ENCODE measurements at places on chromosomes 3 and 15.
A peak's percentile ranks its signal among the peaks of the same experiment; 100 is the strongest.

- DNase-seq = no peak
These were observed 1008.8 kb downstream of the ROBO2 start for GRCh38 chr3:78048698-78049097.

GRCh38 chr15:51335538-51336410 lies 2.6 kb downstream of the CYP19A1 start:
- peak; percentile 30 for DNase-seq

GRCh38 chr3:57065588-57065987 lies 5.1 kb downstream of the SPATA12 start:
- peak; percentile 40 for DNase-seq

DNA sequence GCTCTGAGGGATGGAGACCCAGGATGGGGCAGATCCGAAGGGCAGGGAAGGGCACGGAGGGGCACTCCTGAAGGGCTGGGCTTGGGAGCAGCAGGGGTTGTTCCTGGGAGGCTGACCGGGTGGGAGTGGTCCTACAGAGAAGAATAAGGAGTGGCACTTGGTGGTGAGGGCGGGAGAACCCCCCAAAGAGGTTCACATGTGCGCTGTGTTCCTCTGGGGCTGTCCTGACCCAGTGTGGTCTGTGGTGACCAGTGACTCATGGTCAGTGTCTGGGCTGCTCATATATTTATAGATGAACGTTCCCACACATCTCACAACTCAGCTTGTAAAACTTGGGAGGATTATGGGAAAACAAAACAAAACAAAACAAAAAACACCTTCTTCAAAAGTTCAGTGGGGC lies 10.0 kb downstream of the TRPM1 start:
- peak; percentile 11 for DNase-seq

GRCh38 chr15:60228101-60228500 lies 169.7 kb downstream of the ANXA2 start:
- DNase-seq = no peak

DNA sequence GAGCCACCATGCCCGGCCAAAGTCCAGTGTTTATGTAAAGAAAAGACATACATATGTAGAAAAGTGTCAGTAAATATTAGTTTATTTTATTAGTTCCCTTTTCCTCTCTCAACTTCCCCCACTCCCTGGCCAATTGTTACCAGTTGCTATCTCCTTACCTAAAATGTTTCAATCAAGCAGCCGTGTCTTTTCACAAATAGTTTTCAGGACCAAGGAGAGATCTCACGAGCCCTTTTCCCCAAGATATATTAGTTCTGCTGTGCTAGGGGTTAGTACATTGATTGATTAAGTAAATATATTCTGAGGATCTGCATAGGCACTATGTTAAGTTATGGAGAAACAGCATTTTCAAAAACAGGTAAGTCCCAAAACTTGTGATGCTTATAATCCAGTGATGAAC lies 87.4 kb downstream of the ZIC4 start:
- DNase-seq = no peak

GRCh38 chr3:197224034-197224444 lies 74.4 kb downstream of the DLG1 start:
- DNase-seq = peak; percentile 64

DNA sequence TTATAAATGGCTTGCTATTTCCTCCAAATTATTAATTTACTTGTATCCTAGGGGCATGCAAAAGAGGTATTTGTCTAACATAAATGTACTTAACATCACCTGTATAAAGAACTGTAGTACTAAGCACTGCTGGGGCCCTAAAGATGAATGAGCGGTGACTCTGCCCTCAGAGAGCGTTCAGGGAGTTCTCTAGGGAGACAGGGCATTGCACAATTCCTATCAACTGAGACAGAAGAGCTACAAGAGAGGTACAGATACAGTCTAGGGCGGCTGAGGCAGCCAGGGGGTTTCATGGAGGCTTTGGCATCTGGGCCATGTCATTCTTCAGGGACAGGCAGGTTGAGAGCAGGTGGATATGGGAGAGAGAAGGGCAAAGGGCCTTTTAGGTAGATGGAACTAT lies 39.9 kb upstream of the PARL start:
- peak; percentile 19 for DNase-seq

GRCh38 chr15:72591361-72591760 lies 63.1 kb upstream of the GOLGA6B start:
- no peak for DNase-seq

All from NB4 (cell line).